Naive thymus-derived CD8-positive, alpha-beta T cell (primary cell): ENCODE measurements at places on chromosomes 16 and 17.

GRCh38 chr17:11999696-12000095, 2.4 kb upstream of the ZNF18 start:
- DNase-seq = no peak

DNA sequence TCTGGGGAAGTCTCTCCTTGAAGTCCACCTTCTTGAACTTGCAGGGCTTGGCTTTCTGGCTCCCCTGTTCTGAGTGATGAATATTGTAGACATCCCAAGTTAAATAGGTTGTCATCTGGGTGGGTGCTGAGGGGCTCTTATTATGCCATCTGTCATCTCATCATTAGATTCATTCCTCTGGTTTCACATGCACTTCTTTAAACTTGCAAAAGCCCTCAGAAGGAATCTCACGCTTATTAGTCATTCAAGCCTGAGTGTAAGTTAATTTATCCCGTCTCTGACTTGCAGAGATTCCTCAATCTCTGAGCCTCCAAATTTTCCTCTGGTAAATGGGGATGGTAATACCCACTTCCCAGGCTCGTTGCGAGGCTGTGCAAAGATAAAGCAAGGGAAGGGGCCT, 5.7 kb downstream of the MGAT5B start:
- DNase-seq = no peak

DNA sequence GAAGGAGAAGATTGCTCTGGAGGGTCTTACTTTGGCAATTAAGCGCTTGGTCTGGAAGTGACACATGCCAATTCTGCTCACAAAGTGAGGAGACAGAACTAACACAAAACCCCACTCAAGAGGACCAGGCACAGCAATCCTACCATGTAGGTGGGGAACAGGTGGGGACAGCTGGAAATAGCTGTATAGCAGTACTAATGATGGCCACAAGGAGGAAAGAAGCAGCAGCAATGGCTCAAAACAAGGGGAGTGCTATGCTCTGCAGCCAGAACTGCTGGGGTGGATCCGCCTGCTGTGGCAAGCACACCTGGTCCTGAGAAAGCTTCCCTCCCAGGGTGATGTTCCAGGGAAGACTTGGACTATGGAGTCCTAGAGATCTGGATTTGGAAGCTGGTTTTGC, 17.0 kb upstream of the TMEM132E start:
- no peak for DNase-seq

GRCh38 chr16:54216268-54216667, 70.3 kb downstream of the IRX3 start:
- no peak for DNase-seq

- no peak for DNase-seq
Measured at GRCh38 chr16:82995286-82995923, 368.6 kb downstream of the CDH13 start.

DNA sequence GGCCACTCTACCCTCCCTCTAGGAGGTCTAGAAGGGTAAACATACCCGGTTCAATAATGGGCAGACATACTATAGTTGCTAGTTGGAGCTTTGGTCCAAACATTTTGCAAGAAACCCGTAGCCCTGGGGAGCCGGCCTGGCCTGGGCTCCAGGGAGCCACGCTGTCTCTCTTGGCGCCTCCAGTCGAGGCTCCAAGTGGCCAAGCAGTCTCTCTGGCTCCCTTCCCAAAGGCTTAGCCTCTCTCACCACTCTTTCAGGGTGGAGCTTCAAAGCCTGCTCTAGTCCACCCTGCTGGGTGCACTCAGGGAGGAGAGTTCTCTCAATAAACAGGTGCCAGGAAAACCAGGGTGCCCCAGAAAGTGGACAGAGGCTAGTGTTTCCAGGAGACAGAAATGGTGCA, 32.2 kb downstream of the RCVRN start:
- DNase-seq = no peak

DNA sequence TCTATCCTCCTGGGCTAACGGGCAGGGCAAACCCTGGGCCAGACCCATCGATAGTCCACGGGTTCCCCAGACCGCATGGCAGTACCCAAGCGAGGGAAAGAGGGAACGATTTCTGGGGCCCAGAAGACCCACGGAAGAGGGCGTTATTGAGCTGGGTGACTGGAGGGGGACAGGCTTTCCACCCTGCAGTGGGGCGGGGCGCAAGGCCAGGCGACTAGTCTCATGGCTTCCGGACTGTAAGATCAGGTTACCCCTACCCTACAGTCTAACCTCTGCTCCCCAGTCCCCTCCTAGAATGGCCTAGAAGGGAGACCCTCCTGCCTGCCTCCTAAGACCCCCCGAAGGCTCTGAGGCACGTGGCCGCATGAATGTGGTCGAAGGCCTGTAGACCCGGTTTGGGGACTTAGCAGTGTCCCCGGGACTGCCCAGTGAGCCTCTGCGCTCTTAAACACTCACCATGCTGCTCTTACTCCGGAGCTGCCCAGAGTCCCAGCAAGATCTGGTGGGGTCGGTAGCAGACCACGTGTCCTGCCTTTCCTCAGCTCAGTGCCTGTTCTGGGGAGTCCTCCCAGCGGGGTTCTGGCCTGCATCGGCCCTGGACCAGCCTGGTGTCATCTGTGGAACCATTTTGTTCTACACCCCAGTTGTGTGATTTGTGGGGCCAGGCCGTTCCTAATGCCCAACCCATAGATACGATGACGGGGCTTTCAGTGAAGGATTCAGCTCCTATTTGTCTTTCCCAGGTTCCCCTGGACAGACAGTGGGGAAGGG, 13.2 kb upstream of the AURKB start:
- peak; percentile 29 for DNase-seq

DNA sequence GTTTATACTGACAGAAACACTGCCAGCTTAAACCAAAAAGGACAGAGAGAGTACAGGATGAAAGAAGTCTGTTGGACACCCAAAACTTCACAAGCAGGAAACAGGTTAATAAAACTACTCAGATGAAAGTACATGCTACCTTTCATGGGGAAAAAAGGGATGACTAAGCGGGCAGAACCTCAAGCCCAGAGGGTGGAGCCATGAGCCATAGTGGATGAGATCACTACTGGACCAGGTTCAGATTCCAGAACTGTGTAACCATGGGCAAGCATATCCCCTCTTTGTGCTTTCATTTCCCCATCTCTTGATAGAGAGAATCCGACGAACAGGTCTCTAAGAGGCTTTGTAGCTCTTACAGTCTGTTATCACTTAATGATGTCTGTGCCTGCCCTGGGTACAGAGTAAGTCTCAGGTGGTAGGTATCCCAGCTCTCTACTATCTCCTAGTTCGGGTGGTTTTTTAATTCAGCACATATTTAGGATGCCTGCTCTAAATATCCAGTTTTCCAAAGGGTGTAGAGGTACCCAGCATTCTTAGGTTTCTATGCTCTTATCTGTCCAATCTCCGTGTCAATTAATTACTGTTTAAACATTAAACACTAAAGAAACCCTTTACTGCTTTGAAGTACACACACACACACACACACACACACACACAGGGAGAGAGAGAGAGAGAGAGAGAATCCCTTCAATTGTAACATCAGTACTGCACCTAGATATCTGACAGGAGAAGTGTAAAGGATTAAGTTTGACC, 206.7 kb downstream of the ZNF423 start:
- DNase-seq = no peak

GRCh38 chr16:75203667-75204409, 3.1 kb downstream of the CTRB2 start:
- no peak for DNase-seq

DNA sequence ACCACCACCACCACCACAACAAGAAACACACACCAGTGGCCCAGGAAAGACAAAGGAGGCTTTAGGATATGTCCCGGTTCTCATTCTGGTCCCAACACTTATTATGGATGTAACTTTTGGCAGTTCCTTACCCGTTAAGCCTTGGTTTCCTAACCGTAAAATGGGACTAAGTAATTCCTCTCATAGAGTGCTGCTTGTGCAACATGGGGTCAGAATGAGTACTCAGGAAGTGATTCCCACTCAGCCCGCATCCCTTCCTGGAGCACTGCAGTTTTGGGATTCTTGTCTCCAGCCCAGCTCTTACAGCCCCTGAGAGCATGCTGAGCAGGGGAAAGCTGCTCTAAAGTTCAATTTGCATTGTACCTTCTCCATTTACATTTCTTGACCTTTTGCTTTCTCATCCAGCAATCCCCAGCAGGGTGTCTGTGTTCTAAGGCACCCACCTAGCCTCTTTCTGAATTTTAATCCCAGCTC, 262.6 kb downstream of the PRKCA start:
- no peak for DNase-seq

DNA sequence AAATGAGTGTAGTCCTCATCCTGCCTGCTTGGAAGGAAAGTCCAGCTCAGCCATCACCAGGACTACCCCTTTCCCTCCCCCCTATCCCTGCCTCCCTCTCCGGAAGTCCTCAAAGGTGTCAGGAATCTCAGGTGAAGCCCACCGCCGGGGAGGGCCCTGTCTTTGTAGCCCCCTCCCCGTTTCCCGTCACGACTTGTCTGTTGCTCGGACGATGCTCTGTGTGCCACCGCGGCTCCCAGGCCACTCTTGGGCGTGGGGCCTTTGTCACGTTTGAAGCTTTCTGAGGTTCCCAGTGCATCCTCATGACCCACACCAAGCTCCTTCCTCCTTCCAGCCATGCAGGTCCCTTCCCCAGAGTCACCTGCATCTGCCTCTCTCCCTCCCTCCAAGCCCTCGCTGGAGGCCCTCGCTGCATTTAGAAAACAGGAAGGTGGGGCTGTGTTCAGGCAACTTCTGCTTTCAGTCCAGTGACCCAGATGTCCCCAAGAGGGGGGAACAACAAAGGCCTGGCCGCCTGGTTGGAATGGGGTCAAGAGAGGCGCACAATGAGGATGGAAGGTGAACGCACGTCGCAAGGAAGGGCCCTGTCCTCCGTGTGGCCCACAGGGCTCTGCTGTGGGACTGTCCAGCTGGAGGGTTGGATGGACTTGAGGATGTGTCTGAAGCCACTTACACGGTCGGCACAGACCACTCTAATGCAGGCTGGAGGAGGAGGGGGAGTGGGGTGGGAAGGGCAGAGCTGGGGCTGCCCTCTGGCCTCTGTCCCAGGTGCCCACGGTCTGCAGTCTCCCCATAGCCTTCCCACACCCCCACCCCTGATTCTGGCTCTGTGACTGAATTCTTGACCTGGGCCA, 59.9 kb downstream of the OR1D5 start:
- DNase-seq = no peak

GRCh38 chr17:34566201-34566600, 13.2 kb upstream of the TMEM132E start:
- no peak for DNase-seq

DNA sequence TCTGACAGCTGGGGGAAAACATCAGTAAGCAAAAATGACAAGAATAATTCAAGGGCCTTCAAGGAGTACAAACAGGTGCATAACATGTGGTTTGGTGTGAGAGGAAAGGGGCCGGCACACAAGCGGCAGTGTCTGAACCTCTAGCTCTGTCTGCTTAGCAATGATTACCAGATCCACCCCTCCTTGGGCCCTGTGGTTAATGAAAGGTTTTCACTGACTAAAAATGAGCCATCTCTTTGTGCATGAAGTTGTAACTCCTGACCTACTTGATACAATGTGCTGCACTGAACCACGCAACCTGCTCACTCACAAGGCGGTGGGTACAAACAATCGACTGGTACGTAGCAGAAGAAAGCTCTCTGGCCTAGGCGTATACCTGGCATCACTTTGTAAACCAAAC, 15.1 kb downstream of the FAM117A start:
- peak; percentile 60 for DNase-seq

DNA sequence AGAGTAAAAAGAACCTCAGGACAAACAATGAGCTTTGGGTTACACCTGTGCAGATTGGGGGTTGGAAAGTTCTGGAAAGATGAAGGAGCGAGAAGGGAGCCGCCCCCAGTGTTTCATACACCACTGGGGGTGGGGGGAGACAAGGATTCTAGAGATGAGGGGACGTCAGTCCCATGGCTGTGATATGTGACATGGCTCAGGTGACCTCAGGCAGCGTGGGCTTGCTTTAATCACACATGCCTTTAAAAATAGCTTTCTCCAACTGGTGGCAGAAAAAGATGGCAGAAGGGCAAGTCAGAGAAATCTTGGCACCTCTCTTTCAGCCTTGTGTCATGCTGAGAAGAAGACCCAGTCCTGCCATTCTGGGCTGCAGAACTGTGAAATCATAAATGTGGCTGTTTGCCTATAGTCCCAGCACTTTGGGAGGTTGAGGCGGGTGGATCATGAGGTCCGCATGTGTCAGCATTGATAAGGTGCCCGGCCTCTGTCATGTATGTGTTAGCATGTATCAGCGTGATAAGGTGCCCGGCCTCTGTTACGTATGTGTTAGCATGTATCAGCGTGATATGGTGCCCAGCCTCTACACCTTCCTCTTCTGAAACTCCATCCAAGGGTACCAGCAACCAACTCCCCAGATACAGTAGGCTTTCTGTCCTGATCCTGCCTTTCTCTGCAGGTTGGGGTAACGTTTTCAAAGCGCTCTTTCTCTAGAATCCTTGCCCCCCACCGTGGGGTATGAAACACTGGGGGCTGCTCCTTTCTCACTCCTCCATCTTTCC, 25.0 kb downstream of the WIPI1 start:
- no peak for DNase-seq

- DNase-seq = no peak
Measured at GRCh38 chr16:83308414-83308813, 499.4 kb upstream of the HSBP1 start.

GRCh38 chr17:78048346-78049292, 79.9 kb downstream of the TMC6 start:
- DNase-seq = no peak

GRCh38 chr17:68296217-68297191, 5.2 kb downstream of the ARSG start:
- DNase-seq = peak; percentile 66

- no peak for DNase-seq
Measured at GRCh38 chr17:68325961-68326360, 34.7 kb downstream of the ARSG start.

DNA sequence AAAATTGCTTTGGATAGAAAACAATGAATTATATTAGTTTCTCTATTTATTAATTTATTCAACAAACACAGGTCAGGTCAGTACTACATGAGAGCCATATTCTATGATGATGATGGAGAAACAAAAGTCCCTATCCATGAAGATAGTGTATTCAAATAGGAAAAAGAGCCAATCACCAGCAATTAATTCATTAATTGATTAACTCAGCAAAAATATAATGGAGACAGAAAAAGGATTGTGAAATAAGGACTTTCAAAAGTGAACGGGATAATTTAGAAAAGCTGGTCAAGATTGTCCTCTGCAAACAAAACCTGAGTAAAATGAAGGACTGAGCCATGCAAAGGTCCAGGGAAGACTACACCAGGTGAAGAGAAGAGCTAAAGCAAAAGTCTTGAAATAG, 1517.7 kb upstream of the CDH8 start:
- DNase-seq = no peak

- no peak for DNase-seq
Measured at GRCh38 chr17:75673487-75673886, 6.3 kb downstream of the SAP30BP start.

GRCh38 chr16:23434380-23434779, 18.6 kb downstream of the COG7 start:
- DNase-seq = peak; percentile 3

- peak; percentile 89 for DNase-seq
Measured at GRCh38 chr17:76506408-76507345, 5.5 kb upstream of the RHBDF2 start.

DNA sequence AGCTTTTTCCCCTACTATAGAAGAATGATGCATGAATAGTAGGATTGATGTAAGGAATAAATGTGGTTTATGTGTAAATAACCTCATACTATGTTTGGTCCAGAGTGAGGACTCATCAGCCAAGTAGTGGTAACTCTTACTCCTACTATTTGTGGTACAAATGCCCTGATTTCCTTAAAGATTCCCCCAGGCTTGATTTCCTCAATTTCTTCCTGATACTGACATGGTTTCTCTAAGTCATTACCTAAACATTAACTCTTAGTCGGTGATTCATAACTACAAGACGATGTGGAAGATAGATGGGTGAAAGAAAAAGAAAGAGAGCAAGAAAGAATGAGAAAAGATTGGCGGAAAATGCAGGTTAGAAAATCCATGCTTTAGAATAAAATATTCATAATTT, 17.2 kb upstream of the MYOCD start:
- no peak for DNase-seq
